ENCODE measurements at places on chromosomes 3 and 15.
A peak's percentile ranks its signal among the peaks of the same experiment; 100 is the strongest.

GRCh38 chr15:76684002-76684401 lies 221.1 kb downstream of the SCAPER start:
- no peak for DNase-seq

DNA sequence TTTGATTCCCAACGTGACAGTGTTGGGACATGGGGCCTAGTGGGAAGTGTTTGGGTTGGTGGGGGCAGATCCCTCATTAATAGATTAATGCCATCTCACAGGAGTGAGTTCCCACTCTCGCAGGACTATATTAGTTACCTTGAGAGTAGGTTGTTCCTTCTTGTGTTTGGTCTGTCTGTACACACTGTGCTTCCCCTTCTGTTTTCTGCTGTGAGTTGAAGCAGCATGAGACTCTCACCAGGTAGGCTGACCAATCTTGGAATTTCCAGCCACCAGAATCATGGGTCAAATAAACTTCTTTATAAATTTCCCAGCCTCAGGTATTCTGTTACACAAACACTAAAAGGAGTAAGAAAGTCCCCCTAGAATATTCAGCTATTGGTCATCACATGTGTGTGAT lies 145.4 kb downstream of the ERC2 start:
- no peak for DNase-seq

GRCh38 chr3:98901392-98902350 lies at the start of gene DCBLD2:
Gene DCBLD2 (minus strand): TSS chr3:98901695. CDS start chr3:98901326, 369 bp downstream.
- DNase-seq = peak; percentile 96

- no peak for DNase-seq
These were observed 152.5 kb upstream of the PEX5L start for GRCh38 chr3:180189310-180189648.

DNA sequence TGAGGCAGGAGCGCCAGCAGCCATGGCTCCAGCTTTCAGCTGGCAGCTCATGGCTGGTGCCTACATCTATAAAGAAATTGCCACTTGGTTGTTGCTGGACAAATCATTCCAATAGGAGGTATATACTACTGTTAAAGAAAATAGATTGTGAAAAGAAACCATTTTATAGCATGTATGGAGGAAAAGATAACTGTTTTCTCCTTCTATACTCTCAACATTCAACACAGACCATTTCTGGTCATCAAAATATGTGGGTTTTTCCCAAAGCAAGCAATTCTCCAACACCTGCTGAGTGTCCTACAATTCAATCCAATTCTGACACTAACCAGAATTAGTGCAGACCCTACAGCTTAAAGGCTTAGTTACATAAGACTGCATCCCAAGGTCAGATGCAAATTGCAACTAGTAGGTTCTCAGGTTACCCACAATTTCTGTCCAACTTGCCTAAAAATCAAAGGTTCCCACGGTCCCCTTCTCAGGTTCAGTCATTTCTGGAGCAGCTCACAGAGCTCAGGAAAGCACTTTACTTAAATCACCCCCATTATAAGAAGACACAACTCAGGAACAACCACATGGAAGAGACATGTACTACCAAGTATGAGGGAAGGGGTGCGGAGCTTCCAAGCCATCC lies 42.4 kb upstream of the STRIT1 start:
- DNase-seq = no peak

- no peak for DNase-seq
These were observed 78.7 kb downstream of the FAIM start for GRCh38 chr3:138687236-138687635.

GRCh38 chr3:144032531-144033239 lies 61.1 kb downstream of the DIPK2A start:
- DNase-seq = no peak

GRCh38 chr3:30341851-30342250 lies 264.6 kb upstream of the TGFBR2 start:
- DNase-seq = no peak

GRCh38 chr15:47983533-47983932 lies 137.3 kb upstream of the SLC24A5 start:
- DNase-seq = no peak

DNA sequence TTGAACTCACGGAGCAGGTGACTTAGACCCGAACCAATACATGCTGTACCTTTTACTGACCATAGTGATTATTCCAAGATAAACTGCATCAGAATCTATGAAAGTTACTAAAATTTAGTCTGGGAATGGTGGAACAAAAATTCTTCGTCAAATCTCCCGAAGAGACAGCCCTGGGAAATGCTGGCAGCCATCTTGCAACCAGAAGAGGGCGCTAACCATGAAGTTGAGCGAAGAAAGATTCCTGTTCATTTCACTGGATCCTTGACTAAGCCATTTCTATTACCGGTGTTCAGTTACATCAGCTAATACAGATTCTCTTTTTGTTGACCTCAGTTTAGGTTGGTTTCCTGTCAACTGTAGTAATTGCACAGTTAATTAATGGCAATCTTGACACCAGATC lies 199.6 kb downstream of the SLC9A9 start:
- no peak for DNase-seq

- peak; percentile 40 for DNase-seq
These were observed 402.1 kb downstream of the CADM2 start for GRCh38 chr3:85360742-85361387.

DNA sequence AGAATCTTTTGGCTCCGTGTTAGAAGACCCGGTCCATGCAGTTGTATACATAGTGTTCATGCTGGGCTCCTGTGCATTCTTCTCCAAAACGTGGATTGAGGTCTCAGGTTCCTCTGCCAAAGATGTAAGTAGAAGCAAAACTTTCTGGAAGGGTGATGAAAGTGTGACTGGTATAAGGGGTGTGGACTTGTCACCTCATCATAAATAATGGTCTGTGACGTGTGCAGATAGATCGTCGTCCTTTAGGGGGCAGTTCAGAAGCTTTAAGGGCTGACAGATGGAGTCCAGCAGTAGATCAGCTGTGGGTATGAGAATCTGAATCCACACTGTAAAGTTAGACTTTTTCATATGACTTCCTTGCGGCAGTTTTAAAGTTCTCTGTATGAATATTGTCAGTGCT lies 15.3 kb downstream of the SEC61A1 start:
- DNase-seq = no peak

DNA sequence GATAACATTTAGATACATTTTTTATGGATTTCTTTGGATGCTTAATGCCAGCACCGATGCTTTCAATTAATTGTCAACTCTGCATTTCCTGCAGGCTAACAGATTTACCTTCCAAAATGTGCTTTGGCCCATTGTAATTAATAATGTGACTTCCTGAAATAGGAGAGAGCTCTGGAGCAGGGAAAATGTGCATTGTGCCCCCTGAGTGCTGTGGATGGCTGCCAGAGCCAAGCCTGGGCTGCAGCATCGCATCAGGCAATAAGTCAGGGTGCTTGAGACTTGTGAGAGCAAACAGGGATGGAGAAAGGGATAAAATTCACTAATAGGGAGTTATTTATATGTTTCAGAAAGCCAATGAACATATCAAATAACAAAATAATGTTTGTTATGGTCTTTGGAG lies 133.8 kb downstream of the MOBP start:
- DNase-seq = no peak

DNA sequence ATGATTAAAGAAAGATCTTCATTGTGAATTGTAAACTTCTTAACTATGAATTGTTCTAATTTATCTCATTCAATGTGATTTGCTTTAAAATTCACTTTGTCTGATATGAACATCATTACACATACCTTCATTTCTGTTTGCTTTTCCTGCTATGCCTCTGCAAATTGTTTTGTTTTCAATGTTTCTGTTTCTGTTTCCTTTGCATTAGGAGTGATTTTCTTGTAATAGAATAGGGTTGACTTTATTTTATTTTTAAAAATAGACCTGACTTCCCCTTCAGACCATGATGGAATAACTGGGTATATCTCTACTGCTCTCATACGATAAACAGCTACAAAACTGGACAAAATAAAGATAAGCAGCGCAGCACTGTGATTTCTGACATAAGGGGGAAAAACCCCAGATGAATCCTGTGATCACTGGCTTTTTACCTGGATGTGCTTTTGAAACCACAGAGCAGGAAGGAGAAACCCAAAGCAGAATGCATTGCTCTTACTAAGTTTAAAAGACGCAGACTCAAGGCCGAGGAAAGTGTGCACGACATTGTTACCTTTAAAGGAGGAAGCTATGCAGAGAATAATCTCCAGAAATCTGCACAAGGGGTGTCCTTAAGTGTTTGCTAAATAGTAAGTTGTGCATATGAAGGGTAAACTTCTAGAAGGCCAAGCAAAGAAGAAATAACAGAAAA lies 420.2 kb downstream of the TBC1D5 start:
- no peak for DNase-seq

DNA sequence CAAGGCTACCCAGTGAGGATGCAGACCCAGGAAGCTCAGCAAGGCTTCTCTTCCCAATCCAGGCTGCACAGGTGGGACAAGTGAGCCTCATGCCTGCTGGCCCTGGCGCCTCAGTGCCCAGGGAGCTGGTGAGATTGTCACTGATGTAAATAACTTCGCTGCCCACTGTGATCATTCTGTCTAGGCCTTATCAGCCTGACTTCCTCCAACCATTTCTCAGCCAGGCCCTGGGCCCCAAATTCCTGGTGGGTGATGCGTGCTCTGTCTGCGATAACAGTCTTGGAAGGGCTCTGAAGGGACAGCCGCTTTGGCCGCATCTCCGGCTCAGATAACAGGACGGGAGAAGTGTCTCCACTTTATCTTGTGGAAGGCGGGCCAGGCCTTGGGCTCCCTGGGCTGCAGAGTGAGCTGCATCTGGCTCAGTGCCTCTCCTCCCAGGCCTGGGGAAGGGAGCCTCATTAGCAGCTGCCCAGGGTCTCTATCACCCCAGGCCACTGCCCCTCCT lies 2.2 kb upstream of the FBLN2 start:
- no peak for DNase-seq

DNA sequence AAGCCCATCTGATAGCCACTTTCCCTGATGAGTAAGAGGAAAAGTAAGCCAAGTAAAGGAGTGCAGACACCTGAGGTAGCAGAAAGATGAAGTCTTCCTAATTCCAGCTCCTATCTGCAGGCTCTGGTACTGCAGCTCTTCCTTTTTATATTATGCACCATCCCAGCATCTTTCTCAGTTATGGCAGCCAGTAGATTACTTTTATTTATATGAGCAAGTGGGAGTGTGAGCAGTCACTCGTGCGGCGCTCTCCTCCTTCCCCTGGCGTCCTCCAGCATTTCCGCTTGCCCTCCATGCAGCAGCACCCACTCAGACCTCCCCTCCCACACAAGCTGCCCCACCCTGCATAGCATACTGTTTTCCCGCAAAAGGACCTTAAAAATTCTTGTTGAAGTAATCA lies 465.9 kb upstream of the DPPA4 start:
- no peak for DNase-seq

DNA sequence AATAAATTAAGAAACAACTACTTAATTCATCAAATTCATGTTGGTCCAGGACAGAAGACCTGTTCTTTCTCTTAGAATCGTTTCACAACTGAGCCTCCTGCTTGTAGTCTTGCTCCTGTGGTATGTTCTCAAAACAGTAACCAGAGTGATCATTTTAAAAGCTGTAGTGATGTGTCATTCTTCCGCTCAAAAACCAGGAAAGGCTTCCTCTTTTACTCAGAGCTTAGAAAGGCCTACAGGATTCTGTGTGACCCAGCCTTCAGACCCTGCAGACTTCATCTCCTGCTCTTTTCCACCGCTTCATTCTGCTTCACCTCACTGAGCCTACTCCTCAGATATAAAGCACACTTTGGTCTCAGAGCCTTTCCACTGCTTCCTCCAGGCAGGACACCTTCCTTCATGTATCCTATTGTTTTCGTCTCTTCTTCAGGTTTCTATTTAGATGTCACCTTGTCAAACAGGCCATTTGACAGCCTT lies 22.7 kb downstream of the ST6GAL1 start:
- DNase-seq = no peak

DNA sequence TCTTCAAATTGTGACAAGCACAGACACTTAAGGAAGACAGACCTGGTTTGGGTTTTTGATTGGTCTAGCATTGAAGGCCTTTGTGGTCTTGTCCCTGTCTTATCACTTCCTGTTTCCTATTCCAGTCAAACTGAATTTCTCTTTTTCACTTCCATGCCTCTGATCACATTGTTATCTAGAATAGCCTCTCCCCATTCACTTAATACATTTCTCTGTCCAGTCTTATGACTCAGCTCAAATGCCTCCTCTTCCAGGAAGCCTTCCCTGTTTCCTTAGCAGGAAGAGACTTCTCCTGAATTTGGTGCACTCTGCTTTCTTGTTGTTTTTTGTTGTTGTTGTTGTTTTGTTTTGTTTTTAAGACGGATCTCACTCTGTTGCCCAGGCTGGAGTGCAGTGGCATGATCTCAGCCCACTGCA lies 45.5 kb downstream of the LIMD1 start:
- DNase-seq = no peak

DNA sequence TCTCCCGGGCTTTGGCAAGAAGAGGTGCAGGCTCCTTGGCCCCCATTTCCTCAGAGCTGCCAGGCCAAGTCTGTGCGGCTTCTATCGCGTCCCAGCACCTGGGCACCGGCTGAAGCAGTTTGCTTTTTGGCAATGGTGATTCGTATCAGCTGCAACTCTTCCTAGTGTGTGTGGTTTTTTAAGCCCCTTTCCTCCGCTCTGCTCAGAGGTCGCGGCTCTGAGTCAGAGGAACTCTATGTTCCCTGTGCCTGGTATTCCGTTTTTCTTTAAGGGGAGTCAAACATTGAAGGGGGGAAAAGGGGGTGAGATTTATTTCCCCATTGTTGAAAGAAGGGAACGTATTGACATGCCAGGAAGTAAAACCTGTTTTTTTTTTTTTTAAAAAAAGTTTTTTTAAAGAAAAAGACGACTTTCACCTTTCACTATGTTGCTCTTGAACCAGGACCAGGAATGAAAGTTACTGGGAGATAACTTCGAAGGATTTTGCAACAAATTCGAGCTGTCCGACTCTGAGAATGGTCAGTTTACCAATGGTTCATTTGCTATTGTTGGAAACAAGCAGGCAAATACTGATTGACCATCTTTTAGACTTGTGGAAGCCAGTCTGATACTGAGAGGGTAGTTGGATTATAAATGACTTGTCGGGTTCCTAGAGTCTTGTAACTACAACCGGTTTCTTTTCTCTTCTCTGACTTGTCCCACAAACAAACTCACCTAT lies 1.1 kb downstream of the ARMC8 start:
- no peak for DNase-seq

DNA sequence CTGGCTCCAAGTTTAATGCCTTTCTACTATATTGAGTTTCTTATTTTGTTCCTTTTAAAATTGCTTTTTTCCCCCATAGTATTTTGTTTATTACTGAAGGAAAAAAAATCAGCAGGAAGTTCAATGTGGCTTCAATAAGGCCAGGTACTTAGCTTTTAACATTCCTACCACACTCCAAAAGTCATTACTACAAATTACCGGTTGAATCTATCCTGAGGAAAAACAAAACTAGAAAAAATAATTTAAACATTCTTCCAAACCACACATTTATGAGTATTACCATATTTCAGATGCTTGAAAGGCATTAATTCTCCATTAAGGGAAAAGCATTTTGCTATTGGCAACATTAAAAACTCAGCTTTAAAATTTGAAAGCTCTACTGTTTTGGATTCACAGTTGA lies 20.2 kb upstream of the TNFSF10 start:
- DNase-seq = no peak

- DNase-seq = no peak
These were observed 134.1 kb upstream of the COL8A1 start for GRCh38 chr3:99504258-99504657.

- DNase-seq = no peak
These were observed 29.6 kb downstream of the SFMBT1 start for GRCh38 chr3:53016236-53016635.

Data from iPS DF 19.7 (cell line).